Kidney capillary endothelial cell (primary cell): ENCODE measurements at places on chromosomes 5 and 9.

DNA sequence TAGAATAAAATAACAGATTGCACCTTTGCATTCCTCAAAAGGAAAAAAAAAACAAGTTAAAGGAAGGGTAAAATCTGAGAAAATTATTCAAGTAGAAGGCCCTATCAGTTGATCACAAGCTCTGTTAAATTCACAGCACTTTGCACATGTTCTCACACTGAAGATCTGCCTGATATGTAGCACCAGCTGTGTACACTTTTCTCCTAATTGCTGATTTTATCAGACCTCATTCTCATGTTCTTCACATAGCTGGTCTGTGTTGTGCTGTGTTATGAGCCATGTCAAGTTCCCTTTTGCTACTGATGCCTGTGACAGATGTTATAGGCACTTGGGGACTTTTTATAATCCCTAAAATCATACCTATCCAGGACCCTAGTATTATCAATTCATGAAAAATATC, 390.4 kb upstream of the PRR16 start:
- no peak for DNase-seq

GRCh38 chr5:80238778-80239679, 16.8 kb downstream of the SERINC5 start:
- no peak for DNase-seq

- no peak for DNase-seq
Observed at GRCh38 chr5:161562446-161562845, 15.9 kb upstream of the GABRB2 start.

DNA sequence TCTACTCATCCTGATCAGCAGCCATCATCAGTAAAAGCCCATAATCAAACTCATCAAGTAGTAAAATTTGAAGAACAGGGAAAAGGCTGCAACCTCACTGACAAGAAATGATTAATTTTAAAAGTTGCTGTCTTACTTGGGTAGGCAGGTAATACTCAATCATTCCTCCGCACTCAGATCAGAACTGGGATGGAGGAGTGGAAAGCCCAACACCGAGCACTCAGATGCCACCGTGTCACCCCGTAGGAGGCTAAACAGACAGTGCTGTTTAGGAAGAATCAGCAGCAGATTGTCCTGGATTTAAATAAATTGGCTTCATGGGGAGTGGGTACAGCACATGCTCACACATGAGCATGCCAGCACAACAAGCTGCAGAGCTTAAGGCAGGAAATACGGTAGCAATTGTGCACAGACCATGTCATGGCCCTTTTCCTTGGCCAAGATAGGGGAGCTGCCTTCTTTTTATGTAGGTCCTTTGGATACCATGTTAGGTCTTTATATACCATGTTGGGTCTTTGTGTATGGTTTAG, 92.6 kb upstream of the CDH6 start:
- DNase-seq: no peak

DNA sequence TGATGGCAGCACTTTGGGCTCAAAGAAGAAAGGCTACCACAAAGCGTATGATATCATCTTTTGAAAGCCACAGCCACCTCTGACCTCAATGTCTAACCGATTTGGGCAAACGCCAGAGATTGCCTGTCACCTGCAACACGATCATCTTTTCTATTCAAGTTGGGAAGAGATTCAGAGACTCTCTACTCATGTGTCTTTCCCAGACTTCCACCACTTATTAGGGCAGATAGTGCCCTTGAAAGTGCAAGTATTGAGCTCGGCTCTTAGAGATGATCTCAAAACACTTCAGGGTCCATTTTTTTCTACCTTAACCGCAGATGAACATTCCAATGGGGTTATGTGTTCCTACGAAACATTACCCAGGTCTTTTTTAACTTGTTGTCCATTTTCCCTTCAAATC, 213.7 kb downstream of the DRD1 start:
- no peak for DNase-seq

GRCh38 chr5:96703995-96704394, 41.8 kb downstream of the CAST start:
- no peak for DNase-seq

DNA sequence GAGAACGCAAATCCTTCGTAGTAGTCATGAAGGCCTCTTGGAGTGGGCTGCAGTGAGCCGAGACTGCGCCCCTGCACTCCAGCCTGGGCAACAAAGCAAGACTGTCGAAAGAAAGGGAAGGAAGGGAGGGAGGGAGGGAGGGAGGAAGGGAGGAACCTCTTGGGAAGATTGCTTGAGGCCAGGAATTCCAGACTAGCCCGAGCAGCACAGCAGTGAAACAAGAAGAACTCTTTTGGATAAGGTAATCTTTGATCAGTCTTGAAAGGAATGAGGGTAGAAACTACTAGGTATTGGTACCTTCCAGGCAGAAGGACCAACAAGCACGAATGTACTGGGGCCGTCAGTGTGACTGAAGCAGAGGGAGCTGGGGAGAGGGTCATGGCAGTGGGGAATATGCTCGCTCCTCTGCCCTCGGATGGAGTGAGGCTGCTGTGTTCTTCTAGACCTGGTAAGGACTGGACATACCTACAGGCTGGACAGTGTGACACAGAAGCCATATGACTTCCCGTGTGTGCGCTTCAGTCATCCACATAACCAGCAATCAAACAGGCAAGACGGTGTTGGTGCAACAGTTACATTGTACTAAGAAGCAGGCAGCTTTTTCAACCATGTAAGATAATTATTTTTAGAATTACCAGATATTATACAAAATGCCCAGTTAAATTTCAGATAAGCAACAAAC, 45.2 kb downstream of the P4HA2 start:
- no peak for DNase-seq

- DNase-seq: no peak
Observed at GRCh38 chr9:137423514-137424291, 510 bp downstream of the NOXA1 start.

DNA sequence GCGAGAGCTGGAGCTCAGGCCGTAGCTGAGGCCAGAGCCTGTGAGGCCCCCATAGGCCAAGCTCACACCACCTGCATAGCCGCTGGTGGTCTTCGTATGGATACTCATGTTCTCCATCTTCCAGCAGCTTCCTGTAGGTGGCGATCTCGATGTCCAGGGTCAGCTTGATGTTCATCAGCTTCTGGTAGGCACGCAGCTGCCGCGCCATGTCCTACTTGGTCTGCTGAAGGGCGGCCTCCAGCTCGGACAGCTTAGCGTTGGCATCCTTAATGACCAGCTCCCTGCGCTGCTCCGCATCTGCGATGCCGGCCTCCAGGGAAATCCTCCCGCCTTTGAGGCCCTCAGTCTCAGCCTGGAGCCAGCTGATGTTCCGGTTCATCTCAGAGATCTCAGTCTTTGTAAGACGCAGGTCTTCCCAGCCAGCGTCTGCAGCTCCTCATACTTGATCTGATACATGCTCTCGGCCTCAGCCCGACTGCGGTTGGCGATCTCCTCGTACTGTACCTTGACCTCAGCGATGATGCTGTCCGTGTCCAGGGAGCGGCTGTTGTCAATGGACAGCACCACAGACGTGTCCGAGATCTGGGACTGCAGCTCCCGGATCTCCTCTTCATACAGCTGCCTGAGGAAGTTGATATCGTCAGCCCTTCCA, 172.1 kb downstream of the PPP2R2B start:
- DNase-seq: no peak

DNA sequence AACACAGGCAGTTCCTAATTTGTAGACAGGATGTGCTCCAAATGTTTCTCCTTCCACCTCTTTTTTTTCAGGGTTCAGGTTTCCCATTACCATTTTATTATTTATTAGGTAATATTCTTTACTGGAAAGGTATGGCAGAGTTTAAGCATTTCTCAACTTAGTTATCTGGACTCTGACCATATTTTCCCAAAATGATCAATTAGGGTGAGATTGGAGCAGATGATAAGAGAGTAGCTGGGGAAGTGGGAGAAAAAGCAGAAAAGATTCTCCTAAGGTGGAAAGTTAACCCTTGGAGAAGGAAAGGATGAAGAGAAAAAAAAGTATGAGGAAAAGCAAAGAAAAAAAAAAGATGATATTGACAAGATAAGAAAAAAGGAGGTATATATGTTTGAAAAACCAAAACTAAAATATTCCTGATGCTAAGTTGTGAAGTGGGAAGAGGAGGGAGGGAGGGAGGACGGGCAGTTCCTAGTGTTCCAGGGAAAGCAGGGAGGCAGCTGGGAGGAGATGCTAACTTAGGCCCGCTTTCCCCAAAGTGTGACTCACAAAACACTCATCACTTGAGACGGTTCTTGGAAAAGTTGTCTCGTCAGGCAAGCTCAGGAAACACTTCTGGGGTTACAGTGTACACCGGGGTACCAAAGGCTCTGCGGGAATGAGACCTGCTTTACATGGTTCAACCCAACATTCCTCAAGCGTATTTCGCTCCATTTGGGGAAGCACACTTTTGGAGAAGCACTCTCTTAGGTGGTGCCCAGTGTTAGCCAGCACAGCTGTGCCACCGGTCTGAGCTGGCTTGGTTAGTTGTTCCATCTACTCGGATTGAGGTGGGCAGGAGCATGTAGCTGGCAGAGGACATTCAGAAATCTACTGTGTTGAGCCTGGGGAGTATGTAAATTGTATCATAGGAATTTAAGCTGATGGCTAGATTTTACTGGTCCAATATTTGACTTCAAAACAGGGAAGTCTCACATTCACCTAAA, 35.1 kb downstream of the B4GALT1 start:
- DNase-seq: no peak

DNA sequence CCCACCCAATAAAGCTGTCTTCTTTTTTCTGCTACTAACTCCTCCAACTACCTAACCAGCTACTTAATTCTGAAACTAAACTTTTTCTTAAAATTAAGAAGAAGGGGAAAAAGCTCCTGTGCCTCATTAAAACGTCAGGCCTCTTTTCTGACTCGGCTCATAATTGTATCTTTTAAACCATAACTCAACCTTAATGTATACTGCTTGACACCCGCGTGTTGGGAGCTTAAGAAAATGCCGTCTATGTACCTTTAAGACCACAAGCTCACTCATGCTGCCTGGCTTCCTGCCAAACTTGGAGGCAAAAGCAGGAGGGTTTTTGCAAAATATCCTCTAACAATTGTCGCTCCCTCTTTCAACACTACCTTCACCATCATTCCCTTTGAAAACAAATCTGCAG, 5.0 kb downstream of the EBF1 start:
- peak; percentile 90 for DNase-seq

- peak; percentile 59 for DNase-seq
Observed at GRCh38 chr5:36728697-36729543, 122.5 kb downstream of the SLC1A3 start.

GRCh38 chr9:131823701-131824146, 83.8 kb upstream of the RAPGEF1 start:
- no peak for DNase-seq

DNA sequence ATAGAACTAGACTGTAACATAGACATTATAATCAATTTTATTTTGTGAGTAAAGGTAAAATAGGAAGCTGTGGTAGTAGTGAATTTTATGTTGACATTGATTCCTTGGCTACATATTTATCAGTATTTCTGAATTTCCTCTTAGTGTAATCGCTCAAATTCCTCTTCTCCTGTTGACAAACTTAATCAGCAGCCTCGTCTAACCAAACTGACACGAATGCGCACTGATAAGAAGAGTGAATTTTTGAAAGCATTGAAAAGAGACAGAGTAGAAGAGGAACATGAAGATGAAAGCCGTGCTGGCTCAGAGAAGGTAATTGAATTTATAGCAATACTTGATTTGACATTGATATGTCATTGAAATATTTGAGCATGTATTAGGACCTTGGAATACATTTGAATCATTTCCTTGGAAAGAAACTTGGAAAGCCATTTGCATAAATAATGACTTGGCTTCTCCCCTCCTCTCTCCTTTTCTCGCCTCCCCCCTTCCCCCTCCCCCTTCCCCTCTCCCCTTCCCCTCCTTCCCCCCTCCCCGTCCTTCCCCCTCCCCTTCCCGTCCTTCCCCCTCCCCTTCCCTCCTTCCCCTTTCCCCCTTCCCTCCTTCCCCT, 75.5 kb downstream of the GPBP1 start:
- no peak for DNase-seq

DNA sequence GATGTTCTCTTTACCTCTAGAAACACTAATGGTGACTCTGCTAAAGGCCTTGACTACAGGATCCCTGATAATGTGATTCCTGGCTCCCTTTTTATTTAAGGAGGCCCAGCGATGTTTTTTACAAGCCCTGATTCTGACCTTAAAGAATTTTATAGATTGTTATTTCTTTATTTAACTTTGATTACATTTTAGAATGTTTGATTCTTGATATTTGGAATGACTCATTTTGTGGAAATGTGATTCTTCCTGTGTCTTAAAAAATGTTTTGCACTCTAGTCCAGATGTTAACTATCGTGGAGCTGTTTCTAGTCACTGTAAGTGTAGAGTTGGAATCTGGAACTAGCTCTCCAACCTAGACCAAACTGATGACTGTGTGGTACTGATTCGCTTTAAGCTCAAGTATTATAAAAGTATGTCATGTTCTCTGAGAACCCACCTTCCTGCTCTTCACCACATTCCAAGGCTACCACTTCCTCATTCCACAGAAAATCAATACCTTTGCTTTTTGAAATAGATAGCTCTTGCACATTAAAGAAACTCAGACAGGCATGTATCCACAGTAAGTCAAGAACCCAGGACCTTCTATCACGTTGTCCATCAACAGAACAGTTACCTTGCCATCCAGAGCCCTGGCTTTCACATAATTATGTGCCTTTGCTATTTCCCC, 65.2 kb downstream of the JMY start:
- no peak for DNase-seq

DNA sequence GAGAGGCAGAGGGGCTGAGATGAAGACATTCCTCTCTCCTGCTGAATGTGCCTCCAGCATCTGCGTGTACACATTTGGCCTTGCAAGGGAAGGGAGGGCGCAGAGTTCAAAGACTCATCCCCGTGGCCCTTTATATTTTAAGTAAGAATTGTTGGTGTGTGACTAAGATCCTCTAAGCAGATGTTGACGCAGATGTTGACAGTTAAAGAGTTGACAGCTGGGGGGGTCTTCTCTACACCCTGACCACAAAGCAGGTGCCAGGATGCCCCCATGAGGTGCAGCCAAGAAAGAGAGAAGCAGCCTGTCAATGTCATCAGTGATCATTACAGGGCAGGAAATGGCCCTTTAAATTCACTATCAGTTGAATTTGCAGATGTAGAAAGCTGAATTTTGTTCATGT, 262.9 kb downstream of the IRX1 start:
- DNase-seq: no peak

GRCh38 chr5:98309785-98310598, 463.5 kb upstream of the RGMB start:
- DNase-seq: peak; percentile 100
